ENCODE measurements at places on chromosomes 12 and 14. TPM values are rescaled to one million over a fixed set of nuclear protein-coding genes. Genes with fewer than 3 reads are reported as not detected.

GRCh38 chr14:29126865-29127264 is 360.3 kb downstream of the FOXG1 start:
- DNase-seq: no peak

GRCh38 chr12:121159467-121160307 is 27.0 kb downstream of the P2RX7 start:
- no peak for DNase-seq

DNA sequence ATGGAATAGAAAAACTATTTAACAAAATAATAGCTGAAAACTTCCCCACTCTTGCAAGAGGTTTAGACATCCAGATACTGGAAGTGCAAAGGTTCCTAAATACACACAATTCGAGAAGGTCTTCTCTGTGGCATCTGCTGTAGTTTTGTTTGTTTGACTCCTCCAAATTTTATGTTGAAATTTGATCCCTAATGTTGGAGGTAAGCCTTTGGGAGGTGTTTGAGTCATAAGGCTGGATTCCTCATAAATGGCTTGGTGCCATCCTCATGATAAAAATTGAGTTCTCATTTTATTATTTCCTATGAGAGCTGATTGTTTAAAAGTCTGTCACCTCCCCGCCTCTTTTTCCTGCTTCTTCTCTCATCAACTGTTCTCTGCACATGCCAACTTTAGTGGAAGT is 182.7 kb downstream of the MYRFL start:
- DNase-seq: no peak

DNA sequence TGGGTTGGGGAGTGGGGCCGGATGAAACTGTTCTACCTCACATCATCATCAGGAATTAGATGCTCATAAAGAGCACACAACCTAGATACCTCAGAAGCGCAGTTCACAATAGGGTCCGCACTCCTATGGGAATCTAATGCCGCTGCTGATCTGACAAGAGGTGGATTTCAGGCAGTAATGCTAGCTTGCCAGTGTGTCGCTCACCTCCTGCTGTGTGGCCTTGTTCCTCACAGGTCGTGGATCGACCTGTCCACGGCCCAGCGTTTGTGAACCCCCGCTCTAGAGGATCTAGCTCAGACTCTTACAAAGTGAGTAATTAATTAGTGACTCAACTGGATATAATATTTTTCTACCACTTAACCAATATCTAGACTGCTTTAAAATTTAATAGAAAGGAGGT is 5.8 kb downstream of the PPP1R12A start:
- no peak for DNase-seq

DNA sequence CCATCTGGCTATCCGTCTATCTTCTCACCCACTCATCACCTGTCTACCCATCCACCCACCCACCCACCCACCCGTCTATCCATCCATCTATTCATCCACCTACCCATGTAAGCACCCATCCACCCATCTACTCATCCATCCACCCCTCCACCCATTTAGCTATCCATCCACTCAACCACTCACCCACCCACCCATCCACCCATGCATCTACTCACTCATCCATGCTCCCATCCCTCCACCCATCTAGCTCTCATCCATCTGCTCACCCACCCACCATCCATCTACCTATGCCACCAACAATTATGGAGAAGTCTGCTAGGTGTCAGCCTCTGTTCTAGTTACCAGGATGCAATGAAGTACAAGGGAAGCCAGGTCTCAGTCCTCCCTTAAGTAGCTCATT is 11.1 kb downstream of the TNFAIP2 start:
- no peak for DNase-seq

EIF2S3B gene
- 0.29 TPM for total RNA-seq

- DNase-seq: no peak
These were observed 1.2 kb downstream of the POU6F1 start for GRCh38 chr12:51216642-51217041.
